Forelimb muscle (tissue), 1 donor: ENCODE measurements at places on chromosomes 13 and 19. TPM values are rescaled to one million over a fixed set of nuclear protein-coding genes. Genes with fewer than 3 reads are reported as not detected.

The MEF2B gene
- 2.2 TPM for polyA plus RNA-seq

The ONECUT3 gene
- polyA plus RNA-seq, result 0.04 TPM

The NKPD1 gene
- polyA plus RNA-seq, result 0.34 TPM

The NTN5 gene
- 2.9 TPM for polyA plus RNA-seq

The CATSPERD gene
- polyA plus RNA-seq, result not detected

- DNase-seq, result no peak
Measured at GRCh38 chr13:98919566-98919965, 58.3 kb downstream of the DOCK9 start.

DNA sequence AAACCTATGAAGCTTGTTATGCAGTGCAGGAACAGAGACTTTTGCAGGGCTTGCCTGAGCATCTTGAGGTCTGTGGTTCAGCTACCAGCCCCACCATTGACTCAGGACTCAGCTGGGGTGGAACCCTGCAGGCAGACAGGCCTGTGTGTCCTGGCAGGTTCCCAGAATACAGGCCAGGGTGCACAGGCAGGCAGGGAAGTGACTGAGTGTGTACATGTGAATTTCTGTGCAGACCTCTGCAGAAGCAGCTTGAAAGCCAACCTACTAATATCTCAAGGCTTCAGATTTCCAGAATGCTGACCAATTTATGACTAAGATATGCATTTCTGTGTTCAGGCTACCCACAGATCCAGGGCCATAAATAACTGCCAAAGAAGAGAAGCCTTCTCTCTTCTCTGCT lies 254.4 kb downstream of the DLEU7 start:
- DNase-seq, result no peak

GRCh38 chr13:114145256-114145655 lies 12.8 kb upstream of the RASA3 start:
- no peak for DNase-seq

DNA sequence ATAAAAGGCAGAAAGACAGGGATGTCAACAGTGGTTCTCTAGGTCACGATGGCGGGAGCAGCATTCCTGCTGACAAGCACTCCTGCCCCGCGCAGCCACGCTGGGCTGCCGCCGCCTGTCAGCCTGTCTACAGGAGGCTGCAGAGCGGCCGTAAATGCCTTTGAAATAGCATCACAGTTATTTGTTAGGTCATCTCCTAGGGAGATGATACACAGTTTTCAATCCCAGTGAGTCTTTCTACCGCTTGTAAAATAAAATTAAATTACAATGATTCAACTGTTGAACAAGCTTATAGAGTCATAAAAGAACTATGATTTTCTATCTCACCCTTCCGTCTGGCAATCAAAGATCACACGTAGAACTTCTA lies 7.3 kb upstream of the SLC7A9 start:
- DNase-seq, result no peak

GRCh38 chr13:112683581-112683980 lies 6.3 kb upstream of the ATP11A start:
- DNase-seq, result no peak

DNA sequence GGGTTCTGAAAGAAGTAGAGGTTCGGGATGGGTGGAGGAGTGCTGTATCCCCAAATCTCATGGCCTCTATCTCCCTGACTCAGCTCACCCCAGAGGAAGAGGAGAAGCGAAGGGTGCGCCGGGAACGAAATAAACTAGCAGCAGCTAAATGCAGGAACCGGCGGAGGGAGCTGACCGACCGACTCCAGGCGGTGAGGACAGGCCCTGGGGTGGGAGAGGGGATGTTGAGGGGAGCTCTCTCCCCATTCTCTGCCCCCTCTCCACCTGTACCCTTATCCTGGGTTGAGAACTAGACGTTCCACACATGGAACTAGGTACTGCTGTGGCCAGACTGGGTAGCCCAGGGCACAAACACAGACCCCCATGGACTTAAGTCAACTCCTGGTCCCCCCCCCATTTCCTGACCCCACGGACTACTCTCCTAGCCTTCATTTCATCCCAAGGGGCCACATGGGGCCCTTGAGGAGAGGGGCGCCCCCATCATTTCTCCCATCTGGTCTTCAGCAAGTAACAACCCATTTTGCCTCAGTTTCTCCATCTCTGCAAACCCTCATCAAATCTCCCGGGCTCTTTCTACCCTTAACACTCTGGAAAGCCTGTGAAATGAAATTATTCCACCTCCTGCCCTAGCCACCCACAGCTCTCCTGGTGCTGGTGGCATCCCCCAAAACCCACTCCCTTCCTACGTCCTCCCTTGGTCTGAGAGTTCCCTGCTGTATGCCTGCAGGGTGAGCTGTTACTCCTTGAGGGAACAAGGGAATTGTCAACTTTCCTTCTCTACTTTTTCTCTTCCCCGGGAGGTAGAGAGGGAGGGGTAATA lies 3.5 kb downstream of the FOSB start:
- DNase-seq, result no peak

DNA sequence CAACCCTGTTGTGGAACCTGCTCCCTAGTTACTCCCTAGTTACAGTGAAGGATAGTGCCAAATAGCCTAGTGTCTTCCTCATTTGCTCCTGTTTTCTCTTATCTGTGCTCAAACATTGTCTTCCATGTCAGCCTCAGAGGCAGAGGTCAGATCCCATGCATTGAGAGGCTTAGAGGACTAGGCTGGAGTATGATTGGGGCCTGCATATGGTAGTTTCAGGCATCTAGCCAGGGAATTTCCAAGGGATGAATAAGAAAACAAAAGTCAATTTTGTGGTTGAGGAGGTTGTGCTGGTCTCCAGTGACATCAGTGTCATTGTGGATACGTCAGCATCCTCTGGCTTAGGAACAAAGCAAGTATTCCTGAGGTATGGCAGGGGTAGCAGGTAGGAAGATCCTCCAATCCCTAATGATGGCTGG lies 9.4 kb downstream of the ZNF546 start:
- DNase-seq, result no peak

DNA sequence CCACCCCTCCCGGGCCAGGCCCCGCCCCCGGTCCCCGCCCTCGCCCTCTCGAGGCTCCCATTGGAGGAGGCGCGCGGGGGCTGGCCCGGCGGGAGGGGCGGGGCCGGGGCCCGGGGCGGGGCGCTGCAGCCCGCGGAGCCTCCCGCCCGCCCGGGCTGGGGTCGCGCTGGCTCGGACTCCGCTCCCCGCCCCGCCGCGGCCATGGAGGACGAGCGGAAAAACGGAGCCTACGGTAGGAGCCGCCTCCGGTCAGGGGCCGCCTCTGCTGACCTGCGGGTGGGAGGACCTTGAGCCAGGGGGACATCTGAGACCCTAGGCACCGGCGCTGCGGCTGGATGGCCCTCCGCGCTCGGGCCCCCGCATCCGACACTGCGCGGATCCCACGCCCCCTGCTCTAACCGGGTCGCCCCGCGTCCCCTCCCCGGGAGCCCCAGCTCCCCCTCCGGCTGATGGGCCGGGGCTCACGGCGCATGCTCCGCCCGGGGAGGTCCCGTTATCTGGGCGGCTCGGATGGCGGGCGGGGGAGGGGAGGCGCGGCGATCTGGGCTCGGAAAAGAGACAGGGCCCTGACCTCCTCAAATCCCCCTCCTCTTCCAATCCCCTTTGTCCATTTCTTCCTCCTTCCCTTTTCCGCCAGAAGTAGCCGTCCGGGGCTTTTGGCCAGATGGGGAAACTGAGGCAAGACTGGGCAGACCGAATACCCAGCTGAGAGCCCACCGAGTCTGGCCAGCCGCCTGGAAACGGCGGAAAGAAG lies 15.4 kb upstream of the AP1M2 start:
- no peak for DNase-seq
